ENCODE measurements at places on chromosomes 5 and 9.

GRCh38 chr9:37730256-37730655, 23.3 kb upstream of the TRMT10B start:
- DNase-seq: no peak

GRCh38 chr9:133971121-133971951, 20.8 kb downstream of the VAV2 start:
- no peak for DNase-seq

GRCh38 chr5:174991847-174992246, 267.5 kb downstream of the MSX2 start:
- no peak for DNase-seq

GRCh38 chr5:74401946-74402320, 238.6 kb downstream of the ENC1 start:
- DNase-seq: no peak

- DNase-seq: no peak
Observed at GRCh38 chr5:143056339-143056704, 286.1 kb downstream of the ARHGAP26 start.

DNA sequence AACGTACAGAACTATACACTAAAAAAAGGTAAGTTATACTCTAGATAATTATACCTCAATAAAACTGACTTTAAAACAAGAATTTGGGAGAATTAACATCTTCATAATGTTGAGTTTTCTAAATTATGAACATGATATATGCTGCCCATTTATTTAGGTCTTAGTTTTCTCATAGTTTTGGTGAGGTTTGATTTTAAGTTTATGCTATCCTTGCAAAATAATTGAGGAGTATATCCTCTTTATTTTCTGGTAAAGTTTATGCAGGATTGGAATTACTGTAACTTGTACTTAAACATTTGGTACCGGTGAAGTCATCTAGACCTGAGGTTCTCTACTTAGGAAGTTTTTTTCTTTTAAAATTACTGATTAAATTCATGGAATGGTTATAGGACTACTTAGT, 38.9 kb upstream of the RNU6ATAC start:
- DNase-seq: no peak

GRCh38 chr5:9454012-9454481, 91.8 kb downstream of the SEMA5A start:
- DNase-seq: no peak

DNA sequence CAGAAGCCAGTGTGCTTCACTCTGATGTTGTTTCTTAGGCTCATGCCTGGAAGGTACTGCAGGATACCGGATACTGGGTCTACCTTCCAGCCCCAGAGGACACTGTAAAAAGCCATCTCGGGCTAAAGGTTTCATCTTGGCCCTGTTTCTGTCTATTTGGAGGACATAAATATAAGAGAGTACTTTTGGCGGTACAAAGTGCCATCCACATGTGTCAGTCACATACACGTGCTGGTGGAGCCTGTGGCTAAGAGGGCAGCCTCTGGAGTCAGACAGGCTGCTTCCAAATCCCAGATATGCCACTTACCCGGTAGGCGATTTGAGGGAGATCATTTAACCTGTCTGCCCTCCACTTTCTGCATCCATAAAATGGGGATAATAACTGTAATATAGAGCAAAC, 160.4 kb downstream of the NR3C1 start:
- DNase-seq: no peak

- DNase-seq: no peak
Observed at GRCh38 chr9:94826644-94827410, 100.3 kb downstream of the AOPEP start.

All from activated naive CD4-positive, alpha-beta T cell (primary cell).